Activated CD4-positive, alpha-beta T cell treated with anti-CD3 and anti-CD28 coated beads, Interleukin-2, amount 50 U/mL, for 1 hour (primary cell): ENCODE measurements at places on chromosomes 13 and 19.
A peak's percentile ranks its signal among the peaks of the same experiment; 100 is the strongest.

- DNase-seq: no peak
Observed at GRCh38 chr19:54532528-54532927, 29.9 kb downstream of the LAIR2 start.

GRCh38 chr13:102452836-102453235 lies 51.0 kb upstream of the FGF14 start:
- DNase-seq: no peak

- no peak for DNase-seq
Observed at GRCh38 chr19:13965926-13966683, 13.8 kb downstream of the DCAF15 start.

GRCh38 chr19:28686756-28687155 lies 526.2 kb downstream of the UQCRFS1 start:
- no peak for DNase-seq

GRCh38 chr13:25882466-25883357 lies 169.1 kb downstream of the SHISA2 start:
- peak; percentile 23 for DNase-seq

DNA sequence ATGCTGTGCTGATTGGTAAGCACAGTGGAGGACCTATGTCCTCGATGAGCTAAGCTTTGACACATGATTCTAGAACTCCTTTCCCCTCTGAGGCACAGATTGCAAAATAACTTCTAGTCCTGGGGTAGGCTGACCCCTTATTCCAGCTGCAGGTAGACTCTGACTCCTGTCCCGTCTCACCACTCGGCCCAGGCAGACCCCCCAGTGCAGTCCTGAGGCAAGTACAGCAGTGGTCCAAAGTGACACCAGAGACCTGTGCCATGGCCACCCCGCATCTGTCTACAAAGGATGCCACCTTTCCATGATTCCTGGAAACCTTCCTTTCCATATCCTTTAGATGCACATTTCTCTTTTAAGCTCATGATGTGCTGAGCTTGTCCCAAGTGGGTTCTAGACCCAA lies 482.5 kb downstream of the ZNF536 start:
- DNase-seq: no peak

GRCh38 chr19:17483605-17484002 lies 13.3 kb downstream of the SLC27A1 start:
- DNase-seq: no peak

DNA sequence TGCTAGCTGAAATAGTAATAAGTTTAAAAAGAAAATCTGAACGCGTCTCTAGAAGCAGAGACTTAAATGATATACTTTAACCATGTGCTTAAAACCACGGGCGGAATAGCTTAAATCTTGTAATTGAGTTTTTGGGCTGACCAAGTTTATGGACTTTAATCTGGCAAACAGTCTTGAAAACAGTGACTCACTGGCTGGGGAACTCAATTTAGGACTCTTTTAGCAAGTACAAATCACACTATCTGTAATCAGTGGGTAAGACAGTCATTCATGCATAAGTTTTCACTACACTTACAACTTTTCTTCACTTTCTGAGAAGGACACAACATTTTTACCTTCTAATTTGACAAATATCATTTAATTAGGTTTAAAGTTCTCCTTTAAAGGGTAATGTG lies 26.8 kb downstream of the ZNF627 start:
- DNase-seq: no peak

DNA sequence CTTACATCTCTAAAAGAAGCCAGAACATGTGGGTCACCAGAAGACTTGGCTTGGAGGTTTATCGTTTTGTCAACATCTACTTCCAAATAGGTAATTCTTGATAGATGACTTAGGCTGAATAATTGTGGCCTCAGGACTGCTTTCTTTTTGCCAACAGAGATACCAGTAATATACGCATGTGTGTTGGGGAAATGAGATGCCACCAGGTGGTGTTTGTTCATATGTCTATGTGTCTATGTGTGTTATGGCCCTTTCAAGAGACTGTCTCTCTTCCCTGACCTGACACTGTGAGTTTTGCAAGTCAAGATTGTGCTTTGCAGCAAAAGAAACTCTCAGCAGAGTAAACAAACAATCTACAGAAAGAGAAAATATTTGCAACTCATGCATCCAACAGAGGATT lies 31.6 kb upstream of the METTL21C start:
- no peak for DNase-seq

DNA sequence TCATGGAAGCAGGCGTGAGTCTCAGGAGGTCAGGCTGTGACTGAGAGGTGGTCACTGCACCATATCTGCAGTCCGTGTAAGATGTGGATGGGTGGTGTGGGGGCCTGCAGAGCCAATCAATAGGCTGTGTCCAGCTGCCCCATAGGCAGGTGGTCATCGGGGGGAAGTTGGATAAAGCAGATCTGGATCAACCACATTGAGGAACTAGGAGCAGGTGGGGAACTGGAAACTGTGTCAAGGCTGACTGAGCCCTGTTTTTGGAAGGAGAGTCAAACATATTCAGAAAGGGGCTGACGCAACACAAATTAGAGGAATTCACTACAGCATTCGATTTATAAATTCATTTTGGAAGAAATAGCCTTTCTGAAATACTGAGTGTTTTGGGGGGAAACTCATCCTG lies 15.0 kb downstream of the CLEC4M start:
- no peak for DNase-seq

DNA sequence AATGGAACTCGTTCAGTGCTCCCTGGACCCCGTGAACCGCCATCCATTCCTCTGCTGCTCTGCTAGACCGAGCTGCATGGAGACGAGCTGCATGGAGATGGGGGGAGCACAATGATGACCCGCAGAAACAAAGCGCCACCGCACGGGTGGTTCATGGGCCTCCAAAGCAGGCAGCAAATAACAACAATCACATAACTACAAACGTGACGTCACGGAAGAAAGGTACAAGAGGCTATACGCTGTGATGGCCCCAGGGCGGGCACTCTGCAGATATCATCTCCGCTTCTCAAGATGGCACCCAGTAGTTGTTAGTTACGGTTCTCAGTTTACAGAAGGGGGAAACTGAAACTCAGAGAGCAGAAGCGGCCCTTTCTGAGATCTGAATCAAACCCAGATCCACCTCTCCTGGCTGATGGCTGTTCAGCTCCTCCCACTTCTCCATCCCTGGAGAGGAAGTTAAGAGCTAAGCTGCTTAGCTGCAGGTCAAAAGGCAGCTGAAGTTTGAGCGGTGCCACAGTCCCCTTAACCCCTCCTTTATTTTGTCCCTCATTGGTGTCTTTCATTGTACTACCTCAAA lies 1.7 kb downstream of the ATP13A1 start:
- peak; percentile 36 for DNase-seq

GRCh38 chr13:52353193-52353592 lies 52.8 kb downstream of the THSD1 start:
- no peak for DNase-seq

GRCh38 chr19:35142606-35143230 lies 337 bp upstream of the FXYD7 start:
- peak; percentile 79 for DNase-seq

DNA sequence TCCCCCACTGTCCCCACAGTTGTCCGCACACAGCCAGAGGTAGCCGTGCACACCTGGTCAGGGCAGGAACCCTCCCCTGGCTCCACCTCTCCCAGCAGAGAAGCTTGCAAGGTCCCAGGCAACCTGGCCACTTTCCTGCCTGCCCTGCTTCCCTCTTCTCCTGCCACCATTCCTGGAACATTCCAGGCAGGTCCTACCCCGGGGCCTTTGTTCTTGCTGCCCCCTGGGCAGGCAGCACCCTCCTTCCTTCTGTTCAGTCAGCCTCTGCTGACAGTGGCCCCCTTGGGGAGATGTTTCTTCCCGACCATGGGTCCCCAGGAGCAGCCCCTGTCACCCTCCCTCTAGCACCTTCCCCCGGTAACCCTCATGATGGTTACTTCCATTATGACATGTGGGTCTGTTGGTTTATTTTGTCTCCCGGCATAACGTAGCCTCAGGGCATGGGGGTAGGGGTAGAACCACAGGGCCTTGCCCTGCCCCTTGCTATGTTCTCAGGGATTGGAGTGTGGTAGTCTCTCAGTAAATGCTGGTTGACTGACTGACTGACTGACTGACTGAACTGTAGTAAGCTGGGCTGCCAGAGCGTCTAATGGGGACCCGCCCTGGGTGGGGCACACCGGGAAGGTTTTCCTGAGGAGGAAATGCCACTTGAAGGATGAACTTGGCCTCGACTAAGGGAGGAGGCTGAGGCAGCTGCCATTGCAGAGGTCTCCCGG lies 10.8 kb downstream of the PAK4 start:
- no peak for DNase-seq

- DNase-seq: no peak
Observed at GRCh38 chr19:31715249-31715945, 366.2 kb upstream of the TSHZ3 start.

GRCh38 chr19:47497050-47497766 lies 13.2 kb upstream of the KPTN start:
- no peak for DNase-seq

- peak; percentile 29 for DNase-seq
Observed at GRCh38 chr13:97226788-97227627, 4.9 kb downstream of the MBNL2 start.

DNA sequence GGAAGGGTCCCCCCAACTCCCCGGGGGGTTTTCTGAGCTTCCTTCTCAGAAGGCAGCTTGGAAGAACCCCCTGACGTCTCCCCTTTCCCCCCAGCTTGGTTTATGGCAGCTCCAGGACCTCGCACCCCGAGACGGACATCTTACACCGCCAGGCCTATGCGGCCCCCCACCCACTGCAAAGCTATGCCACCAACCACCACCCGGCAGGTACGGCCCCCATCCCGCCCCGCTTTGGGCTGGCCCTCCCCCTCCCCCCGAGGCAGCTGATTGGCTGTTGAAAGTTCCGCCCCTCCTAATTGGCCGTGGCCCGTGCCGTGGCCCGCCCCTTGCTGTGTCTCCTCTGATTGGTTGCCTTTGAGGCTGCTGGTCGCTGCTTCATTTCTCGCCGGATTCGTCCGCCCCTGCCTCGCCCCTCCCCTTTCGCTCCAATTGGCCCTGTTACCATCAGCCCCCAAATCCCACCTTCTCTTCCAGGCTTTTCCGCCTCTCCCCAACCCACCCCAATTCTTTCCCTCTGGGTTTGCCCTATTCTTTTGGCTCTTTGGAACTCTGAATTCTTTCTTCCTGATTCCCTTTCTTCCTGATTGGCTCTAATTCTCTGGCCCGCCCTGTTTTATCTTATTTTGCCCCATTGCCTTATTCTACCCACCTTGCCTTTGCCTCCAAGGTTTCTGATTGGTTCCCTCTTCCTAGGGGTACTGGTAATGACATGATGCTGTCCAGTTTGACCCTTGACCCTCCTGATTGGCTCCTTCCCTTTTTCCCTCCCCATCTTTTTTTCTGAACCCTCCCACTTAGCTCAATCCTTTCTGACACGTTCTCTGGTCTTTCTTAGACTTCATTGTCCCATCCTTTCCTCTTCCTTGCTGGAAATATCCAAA lies 2.5 kb downstream of the PRR12 start:
- DNase-seq: peak; percentile 93
